NCI-H187 treated with DMSO at 0.1 percent for 48 hours (cell line): ENCODE measurements at places on chromosomes 3 and 15.

DNA sequence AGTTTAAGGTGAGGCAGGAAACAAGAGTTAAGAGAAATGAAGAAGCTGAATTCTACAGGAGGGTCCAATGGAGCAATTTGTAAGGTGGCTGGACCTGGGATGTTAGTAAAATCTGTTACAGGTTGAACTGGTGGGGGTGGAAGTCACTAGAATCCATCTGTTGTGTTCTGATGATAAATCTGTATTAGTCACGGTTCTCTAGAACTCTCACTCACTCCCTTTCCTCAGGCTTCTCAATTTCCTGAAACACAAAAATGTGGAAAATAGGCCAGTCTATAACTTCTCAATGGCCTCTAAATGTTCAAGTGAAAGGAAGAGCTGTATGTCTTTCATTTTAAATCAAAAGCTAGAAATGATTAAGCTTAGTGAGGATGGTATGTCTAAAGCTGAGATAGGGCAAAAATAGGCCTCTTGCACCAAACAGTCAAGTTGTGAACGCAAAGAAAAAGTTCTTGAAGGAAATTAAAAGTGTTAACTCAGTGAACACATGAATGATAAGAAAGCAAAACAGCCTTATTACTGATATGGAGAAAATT, 180.2 kb upstream of the CBLB start:
- no peak for DNase-seq

DNA sequence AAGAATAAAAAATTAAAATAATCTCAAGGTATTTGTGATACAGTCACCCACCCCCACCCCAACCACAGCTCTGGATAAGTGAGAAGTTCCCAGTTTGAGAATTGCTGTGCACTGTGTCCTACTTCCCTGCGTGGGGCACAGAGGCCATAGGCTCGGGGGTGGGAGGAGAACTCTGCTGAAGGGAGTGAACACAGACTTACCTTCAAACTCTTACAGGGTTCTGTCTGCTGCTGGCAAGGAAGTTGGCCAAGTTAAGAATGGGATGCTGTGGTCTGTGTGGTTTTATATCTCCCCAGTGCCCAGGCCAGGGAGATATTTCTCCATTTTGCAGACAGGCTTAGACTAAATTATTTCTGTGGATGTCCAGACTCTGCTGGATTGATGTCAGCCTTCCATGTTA, 37.6 kb downstream of the SPTSSB start:
- no peak for DNase-seq

DNA sequence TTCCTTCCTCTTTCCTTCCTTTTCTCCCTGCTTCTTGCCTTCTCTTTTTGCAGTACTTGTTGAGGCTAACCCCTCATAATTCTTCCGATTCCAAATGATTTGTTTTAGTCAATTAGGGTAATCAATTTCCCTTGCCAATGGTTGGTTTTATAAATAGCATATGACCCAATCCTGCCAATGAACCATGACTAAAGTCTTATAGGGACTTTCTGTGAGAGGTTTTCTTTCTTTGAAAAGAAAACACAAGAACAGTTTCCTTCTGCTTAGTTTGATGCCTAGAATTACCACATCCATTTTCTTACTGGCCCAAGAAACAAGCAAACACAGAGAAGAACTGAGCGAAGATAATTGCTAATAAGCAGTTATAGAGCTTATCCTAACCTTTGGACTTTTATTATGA, 292.5 kb upstream of the SATB1 start:
- DNase-seq: no peak

- no peak for DNase-seq
Measured at GRCh38 chr3:158849757-158850156, 47.9 kb downstream of the MFSD1 start.

- no peak for DNase-seq
Measured at GRCh38 chr3:66242788-66243464, 22.1 kb downstream of the SLC25A26 start.

GRCh38 chr15:62691008-62691407, 351.5 kb upstream of the TPM1 start:
- DNase-seq: no peak

- no peak for DNase-seq
Measured at GRCh38 chr15:40452296-40453090, 11.7 kb downstream of the BAHD1 start.

- DNase-seq: no peak
Measured at GRCh38 chr3:43034200-43034599, 55.1 kb downstream of the GASK1A start.

- no peak for DNase-seq
Measured at GRCh38 chr3:197444793-197445379, 110.9 kb downstream of the BDH1 start.

GRCh38 chr15:39591141-39591895, 10.4 kb downstream of the THBS1 start:
- DNase-seq: no peak

DNA sequence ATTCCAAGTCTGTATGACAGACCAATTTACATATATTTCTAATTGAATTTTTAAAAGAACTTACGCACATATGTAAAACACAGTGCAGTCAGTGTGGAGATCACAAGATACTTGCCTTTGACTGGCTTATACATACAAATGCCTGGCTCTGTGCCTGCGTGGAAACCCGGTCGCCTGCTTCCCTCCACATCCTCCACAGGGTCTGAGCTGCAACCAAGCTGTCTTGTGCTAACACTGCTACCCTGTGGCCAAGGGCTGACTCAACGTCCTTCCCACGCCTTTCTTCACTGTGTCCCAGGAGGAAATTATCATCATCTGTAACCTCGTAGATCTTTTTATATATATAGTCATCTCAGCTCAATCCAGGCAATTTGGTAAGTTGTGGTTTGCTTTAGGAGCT, 117.0 kb downstream of the WNT7A start:
- DNase-seq: no peak

- DNase-seq: no peak
Measured at GRCh38 chr3:155194973-155195957, 98.2 kb downstream of the STRIT1 start.

- DNase-seq: peak; percentile 22
Measured at GRCh38 chr3:185332026-185332735, 30.8 kb upstream of the MAP3K13 start.

- DNase-seq: no peak
Measured at GRCh38 chr3:72391659-72392058, 456.6 kb downstream of the SHQ1 start.

GRCh38 chr15:80755885-80756284, 23.3 kb upstream of the CEMIP start:
- DNase-seq: no peak

- DNase-seq: no peak
Measured at GRCh38 chr3:124962403-124962940, 27.9 kb upstream of the MUC13 start.

DNA sequence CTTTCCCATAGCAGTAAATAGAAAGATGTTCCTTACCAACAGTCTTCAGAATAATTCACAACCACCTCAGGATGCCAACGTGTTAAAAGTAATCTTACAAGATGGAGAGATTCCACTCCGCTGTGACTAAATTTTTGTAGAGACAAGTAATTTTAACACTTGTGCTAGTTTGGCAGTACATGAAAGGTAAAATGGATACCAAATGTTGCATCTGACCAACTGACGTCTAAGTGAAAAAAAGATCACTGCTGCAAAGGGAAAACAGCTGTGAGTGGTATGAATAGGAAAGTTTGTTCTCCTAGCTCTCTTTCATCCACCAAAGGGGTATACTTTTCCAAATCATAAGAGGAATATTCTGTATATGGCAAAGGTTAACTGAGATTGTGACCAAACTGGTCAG, 2.6 kb downstream of the SPG21 start:
- no peak for DNase-seq

DNA sequence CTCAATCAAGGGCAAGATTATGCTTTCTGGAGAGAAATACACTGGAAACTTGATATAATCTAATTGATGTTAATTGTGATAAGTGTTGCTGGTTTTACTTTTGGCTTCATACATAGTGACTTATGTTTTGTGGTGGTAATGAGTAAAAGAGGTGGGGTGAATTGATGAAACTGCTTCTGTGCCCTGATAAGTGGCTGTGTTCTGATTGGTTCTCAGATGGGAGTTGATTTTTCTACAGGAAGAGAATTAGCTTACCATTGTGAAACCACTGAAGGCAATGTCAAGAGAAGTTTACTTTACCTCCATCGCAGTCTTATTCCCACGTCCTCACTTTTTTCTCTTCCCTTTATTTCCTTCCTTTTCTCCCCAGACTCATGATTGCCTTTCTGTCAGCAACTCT, 23.8 kb downstream of the TMEM45A start:
- no peak for DNase-seq

DNA sequence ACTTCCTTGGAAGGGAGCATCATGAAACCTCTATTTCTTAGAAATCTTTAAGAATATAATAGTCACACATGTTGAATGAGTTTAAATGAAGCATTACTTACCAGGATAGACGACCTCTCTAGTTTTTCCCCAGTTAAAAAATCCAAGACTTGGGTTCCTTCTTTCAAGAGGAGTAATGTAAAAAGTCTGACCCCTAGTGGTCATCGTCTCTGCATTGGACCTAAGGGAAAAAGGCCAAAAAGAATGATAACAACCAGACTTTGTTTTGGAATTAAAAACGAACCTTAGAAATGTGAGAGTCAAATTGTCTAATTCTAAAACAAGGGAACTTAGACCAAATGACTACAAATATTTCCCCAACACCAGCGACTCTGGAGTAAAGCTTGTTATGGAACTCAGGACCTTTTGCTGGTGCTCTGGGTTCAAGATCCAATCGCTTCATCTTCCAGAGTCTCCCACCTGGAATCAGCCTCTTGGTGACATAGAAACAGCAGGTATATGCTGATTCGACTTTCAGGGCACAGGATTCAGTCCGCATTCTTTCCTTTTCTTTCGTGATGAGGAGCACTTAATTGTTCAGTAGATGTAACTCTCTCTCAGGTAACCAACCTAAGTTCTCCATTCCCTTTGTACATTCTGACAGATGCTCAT, 214.8 kb upstream of the TPRG1 start:
- no peak for DNase-seq

GRCh38 chr3:39108200-39108710, 775 bp downstream of the TTC21A start:
- DNase-seq: no peak

DNA sequence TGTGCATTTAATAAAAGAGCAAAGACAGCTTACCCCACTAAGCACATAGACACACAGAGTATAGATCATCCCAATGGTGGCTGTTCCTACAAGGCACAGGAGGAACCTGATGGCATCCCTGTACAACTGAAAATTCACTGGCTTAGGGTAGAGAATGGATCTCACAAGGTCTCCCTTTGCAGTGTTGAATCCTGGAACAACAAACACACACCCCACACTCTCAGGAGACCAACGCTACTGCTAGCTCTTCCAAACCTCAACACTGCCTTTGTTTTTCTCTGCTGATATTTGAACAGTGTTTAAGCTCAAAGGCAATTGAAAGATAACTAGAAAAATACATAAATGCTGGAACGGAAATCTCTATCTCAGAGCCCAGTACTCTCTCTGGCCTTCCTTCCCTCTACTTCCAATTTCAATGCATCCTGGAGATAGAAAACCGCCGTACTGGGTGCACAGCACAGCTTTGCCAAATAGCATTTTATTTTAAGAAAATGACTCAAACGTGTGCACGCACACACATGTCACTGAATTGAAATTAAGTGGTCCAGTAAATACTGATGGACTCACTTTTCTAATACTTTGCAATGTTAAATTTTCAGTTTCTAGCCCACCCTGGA, 87.5 kb upstream of the ATP13A5 start:
- DNase-seq: no peak

DNA sequence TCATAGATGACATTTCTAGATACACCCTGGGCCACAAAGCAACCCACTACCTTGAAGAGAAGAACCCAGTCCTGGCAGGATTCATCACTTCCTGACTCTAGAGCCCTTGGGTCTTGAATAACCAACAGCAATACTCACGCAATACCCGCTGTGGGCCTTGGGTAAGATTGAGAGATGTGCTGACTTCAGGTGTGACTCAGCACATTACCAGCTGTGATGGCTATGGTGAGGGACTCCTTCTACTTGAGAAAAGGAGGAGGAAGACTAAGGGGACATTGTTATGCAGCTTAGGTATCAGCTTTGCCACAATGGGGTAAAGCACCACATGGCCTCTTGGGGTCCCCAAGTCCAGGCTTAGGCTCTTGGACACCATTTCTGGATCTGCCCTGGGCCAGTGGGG, 14.9 kb downstream of the C3orf33 start:
- DNase-seq: no peak

DNA sequence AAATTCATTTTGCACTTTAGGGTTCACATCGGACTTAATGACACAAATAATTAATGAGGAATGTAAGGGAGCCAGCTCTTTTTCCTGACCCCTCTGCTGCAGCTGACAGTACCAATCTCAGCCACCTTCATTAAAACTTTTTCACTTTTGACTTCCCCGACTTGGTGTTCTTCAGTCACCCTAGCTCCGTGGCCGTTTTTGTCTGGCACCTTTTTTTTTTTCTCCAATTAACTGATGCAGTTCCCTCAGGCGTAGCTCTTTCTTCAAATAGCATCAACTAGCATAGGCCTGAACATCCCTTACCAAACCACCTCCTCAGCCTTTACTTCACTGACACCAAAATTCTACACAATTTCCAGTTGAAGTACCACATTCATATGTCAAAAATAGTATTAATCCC, 350.8 kb downstream of the GRM7 start:
- no peak for DNase-seq

- DNase-seq: no peak
Measured at GRCh38 chr15:62886431-62887071, 156.0 kb upstream of the TPM1 start.

- DNase-seq: no peak
Measured at GRCh38 chr3:189848395-189849040, 217.3 kb downstream of the TP63 start.

DNA sequence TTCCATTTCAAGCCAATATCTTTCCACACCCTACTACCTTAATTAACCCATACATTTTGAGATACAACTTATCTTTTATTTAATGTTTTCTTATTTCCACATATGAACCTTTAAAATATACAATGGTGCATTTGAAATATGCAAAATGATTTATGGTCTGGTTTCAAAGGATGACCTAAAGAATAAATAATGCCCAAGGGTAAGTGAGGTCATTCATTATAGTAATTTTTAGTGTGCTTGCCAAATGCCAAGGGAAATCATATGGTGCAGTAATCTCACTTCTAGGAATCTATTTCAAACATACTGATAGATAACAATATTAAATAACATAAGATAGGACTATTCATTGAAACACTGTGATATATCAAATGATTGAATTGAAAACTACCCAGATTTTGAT, 1055.4 kb downstream of the AGBL1 start:
- no peak for DNase-seq

DNA sequence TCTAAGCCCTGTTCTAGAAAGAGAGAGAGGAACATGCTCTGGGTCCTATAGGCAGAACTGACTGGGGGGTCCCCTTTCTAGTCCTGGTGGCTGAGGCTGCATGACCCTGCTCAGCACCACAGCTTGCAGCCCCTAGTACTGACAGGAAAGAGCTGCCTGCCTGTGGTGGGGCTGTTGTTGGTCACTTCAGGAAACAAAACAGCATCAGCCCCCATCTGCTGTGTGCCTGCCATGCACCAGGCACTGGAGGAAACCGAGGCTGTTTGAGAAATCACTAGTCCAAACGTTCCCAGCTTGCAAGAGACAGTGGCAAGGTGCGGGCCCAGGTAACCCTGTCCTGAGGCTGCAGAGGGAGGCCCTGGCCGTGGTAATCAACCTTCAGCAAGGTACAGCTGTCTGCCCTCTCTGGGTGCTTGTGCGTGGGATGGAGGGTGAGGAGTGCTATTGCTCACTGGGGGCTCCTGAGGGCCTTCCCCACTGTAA, 90.6 kb downstream of the IQSEC1 start:
- no peak for DNase-seq

GRCh38 chr15:40340740-40341400, at the start of gene CCDC9B:
TSS of gene CCDC9B (minus strand) at chr15:40340939. CDS start at chr15:40340819, 120 bp downstream.
- no peak for DNase-seq
